ENCODE measurements at places on chromosomes 1 and 21.
A peak's percentile ranks its signal among the peaks of the same experiment; 100 is the strongest.

DNA sequence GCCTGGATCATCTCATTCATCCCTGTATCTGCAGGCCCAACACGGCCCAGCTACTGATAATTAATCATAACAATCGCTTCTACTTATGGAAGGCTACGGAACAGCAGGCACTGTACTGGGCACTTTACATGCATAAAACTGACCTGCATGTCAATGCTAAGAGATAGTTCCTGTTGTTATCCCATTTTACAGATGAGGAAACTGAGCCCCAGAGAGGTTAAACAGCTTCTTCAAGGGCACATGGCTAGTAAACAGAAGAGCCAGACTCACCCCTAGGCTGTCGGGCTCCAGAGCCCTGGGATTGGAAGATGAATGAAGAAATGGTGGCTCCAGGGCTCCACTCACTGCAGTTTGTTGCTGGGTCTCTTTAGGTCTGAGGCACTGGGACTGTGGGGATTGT lies 27.3 kb upstream of the VPS13D start:
- DNase-seq, result no peak

- no peak for DNase-seq
These were observed 538.5 kb downstream of the NEGR1 start for GRCh38 chr1:71743862-71744261.

DNA sequence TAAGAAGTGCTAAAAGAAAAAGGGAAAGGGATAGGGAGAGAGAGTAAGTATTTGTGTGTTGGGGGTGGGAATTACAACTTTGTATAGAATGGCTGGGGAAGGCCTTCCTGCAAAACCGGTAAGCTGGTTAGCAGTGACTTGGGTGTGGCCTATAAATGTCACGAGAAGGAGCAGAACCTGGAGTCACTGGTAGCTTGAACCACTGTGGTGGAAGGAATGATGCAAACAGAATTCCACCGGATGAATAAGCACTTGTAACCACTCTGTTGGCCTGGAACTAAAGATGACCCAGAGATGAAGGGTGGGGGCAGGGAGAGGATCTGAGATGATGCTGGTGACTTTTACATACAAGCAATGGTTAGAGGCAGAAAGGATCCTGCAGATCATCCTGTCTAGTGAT lies 8.9 kb downstream of the XKR8 start:
- no peak for DNase-seq

GRCh38 chr1:165387961-165388360 lies 31.4 kb upstream of the LMX1A start:
- no peak for DNase-seq

DNA sequence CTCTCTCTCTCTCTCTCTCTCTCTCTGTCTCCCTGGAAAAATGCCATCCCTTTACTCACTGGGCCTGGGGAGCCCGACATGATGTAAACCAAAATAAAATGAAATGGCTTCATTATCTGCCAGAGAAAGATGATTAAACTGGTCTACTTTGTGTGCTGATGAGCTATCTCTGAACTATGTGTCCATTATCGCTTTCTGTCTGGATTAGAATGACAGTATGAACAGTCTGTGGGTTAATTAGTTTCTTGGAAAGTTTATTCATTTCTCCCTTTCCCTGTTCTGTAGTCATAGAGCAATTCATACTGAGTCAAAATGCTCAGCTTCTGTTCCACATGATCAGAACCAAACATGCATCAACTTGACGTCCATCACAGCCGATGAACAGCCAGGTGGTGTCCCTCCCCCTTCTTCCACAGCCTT lies 72.4 kb upstream of the KCND3 start:
- DNase-seq, result no peak

DNA sequence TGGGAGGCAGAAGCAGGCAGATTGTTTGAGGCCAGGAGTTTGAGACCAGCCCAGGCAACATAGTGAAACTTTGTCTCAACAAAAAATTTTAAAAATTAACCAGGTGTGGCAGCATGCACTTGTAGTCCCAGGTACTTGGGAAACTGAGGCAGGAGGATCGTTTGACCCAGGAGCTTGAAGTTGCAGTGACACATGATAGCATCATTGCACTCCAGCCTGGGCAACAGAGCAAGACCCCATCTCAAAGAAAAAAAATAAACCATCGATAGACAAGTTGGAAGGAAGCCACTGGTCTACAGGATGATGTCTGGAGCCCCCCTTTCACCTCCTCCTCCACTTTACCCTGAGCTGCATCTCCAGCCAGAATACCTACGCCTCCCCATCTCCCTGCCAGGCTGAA lies 16.5 kb downstream of the S100A6 start:
- no peak for DNase-seq

- peak; percentile 34 for DNase-seq
These were observed 23.6 kb upstream of the KIRREL1 start for GRCh38 chr1:157969697-157970485.
